Right hindlimb (tissue), 1 donor: ENCODE measurements at places on chromosomes 6 and 20.

DNA sequence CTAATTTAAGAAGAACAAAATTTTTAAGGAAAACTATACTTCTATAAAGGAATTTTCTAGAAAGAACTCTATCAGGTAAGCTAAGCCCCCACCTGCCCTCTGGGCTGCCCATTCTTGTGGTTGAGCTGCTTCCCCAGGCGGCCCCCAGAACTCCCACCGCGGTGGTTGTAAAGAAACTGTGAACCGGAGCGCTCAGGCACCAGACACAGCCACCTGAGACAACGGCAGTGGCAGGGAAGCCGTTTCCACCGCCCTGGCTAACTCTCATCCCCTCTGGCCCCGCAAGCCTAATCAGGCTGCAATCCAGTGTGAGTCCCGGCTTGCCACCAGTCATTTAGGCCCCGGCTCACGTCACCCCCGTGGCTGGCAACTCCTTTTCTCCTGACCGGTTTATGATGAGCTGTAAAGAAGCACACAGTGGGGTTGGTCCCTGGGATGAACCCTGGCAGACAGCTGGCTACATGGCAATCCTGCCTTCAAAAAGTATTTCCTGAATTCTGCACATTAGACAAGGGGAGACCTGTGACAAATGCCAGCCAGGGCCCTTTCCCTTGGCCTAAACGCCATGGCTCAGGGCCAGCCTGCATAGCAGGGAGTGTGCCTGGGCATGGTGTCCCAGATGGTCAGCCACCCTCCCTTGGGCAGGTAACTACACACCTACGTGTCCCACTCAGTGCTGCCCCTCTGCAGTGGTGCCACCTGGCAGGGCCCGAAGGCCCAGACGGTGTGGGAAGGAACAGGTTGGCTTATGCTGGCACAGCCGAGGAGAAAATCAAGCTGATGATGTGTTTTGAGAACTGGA lies 63.8 kb upstream of the GPR31 start:
- DNase-seq = no peak

- DNase-seq = no peak
Measured at GRCh38 chr6:154835307-154835706, 102.1 kb downstream of the SCAF8 start.

- no peak for DNase-seq
Measured at GRCh38 chr20:14741616-14742015, 404.2 kb upstream of the FLRT3 start.

GRCh38 chr6:47116606-47117005 lies 74.5 kb upstream of the ADGRF1 start:
- no peak for DNase-seq

- no peak for DNase-seq
Measured at GRCh38 chr20:44914924-44915323, 5.1 kb downstream of the PABPC1L start.

DNA sequence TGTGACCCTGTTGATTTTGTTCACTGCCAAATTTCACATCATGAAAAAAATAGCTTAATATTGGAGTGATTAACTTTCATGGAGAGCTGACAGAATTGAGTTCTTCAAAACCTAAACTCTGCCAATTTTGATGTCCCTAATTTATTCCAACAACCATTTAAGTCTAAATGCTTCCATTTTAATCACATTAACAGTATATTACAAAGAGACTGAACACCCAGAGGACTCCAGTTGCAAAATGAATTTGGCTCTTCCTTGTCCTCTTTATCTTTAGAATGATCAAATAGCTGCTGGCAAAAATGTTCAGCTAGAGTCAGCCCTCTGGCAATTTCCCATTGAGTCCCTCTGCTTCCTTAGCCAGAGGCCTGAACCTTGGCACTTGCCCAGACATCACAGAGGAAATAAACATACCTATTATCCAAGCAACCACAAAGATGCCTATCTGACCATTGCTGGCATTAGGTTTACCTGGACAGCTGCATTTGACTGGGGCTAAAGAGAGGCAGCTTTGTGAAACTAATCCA lies 299.0 kb upstream of the STXBP5 start:
- no peak for DNase-seq

DNA sequence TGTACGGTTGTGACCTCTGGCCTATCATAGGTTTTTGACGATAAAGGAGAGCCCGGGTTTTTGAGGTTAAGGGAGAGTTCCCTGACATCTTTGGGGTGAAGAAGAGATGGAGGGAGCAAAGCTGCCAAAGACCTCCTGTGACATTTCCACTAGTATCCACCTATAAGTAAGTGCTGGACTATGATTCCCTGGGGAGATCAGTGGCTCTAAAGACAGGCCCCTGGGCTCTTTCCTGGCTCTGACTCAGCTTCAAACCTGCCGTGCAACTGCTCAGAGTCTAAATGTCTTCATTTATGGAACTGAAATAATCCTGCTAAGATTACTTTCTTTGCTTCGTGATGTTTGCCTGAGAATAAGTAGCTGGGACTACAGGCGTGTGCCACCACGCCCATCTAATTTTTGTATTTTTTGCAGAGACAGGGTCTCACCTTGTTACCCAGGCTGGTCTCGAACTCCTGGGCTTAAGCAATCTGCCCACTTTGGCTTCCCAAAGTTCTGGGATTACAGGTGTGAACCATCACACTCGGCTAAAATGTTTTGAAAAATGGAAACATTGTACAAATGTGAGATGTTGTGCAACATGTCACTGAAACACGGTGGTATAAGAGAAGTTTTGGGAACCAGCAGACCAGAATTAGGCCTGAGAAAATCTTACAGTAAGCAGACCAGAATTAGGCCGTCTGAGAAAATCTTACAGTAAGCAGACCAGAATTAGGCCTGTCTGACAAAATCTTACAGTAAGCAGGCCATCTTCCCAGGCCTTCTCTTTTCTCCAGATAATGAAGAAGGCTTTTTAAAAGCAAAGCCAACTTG lies 1.1 kb upstream of the PAQR8 start:
- no peak for DNase-seq

DNA sequence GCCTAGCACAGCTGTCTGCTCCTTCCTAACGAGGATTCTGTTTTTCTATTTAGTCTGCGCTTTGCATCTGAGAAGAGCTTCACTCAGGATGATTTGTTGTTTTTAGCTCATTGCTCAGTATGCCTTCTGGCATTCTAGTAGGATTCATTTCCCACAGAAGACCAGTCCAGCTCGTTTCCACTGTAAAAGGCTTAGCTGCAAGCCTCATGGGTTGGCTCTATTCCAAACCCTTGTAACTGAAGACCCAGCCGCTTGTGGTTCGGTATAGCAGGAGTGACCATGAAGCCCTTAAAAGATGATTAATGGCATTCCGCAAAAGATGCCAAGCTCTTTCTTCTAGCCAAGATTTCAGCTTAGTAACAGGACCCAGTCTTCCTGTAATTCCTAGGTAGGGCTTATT lies 7.2 kb downstream of the ADGRF1 start:
- peak; percentile 88 for DNase-seq

GRCh38 chr20:43472671-43473380 lies 15.1 kb downstream of the SRSF6 start:
- DNase-seq = no peak

DNA sequence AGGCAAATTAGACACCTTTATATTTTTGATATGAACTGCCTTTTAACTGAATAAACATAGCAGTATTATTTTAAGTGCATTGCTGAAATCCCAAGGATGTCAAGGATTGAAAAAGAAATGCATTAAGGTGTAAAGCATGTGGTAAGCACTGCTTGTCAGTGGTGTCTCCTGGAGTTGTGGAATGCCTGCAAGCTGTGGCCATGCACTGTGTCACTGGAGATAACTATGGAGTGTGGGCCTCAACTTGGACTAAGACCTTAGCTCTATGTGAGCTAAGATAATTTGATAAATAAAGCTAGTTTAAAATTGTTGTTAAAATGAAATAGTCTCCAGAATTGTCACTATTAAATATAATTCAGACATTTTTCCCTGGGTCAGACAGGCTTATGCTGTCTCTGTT lies 156.6 kb upstream of the OPRM1 start:
- no peak for DNase-seq
